Daoy (cell line): ENCODE measurements at places on chromosomes 7 and 10. TPM values are rescaled to one million over a fixed set of nuclear protein-coding genes. Genes with fewer than 3 reads are reported as not detected.

The TRIL gene
- 0.11 and 0.15 TPM in 2 replicates for total RNA-seq

The ZNF722 gene
- not detected in 2 replicates for total RNA-seq

The ADAM12 gene
- total RNA-seq, result 33.8 and 59.9 TPM in 2 replicates

The MMP21 gene
- not detected in 2 replicates for total RNA-seq

The TRPV5 gene
- total RNA-seq, result 0.06 TPM in 1 of 2 replicates, not detected in the other
